ENCODE measurements at places on chromosomes 1 and 21. TPM values are rescaled to one million over a fixed set of nuclear protein-coding genes. Genes with fewer than 3 reads are reported as not detected.

DNA sequence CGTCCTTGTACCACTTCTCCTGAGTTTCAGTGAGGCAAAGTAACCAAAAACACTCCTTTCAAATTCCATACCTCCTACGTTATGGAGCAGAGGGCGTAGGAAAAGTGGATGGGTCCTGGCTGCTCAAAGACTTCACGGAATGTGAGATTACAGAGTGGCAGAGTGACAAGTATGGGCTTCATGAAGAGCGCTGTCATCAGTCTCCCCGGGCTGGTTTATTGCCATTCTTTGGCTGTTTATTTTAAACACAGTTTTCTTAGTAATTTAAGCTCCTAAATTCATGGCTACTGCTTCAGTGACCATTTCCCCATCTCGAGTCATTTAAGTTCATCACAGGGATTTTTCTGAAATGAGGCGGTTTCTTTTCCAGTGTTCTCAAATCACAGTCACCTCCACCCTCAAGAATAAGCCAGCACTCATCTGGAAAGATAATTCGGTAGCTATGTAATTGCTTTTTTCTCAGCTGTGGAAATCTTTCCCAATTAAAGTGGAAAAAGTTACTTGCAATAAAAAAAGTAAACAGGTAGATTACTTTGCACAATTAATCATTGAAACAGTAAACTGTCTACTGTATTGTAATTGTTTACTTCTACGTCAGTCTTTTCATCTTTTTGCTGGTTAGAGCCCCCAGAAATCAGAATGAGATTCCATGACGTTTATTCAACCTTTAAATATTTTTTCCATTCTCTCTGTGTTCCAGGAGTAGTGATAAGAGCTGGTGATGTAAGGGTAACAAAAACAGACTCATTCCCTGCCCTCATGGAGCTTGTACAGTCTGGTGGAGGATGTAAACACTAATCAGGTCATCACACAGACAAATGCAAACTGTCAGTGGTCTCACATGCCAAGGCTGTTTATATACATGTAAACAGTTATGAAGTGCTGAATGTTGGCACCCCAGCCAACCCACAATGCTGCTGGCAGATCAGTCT is 3.0 kb upstream of the SMYD2 start:
- no peak for DNase-seq

PTAFR gene
- total RNA-seq, result 24.5 TPM

FAM151A gene
- not detected for total RNA-seq

GRCh38 chr1:190101756-190102155 is 375.9 kb downstream of the BRINP3 start:
- no peak for DNase-seq

GRCh38 chr1:43484367-43484766 is 30.6 kb upstream of the HYI start:
- DNase-seq, result no peak

DNA sequence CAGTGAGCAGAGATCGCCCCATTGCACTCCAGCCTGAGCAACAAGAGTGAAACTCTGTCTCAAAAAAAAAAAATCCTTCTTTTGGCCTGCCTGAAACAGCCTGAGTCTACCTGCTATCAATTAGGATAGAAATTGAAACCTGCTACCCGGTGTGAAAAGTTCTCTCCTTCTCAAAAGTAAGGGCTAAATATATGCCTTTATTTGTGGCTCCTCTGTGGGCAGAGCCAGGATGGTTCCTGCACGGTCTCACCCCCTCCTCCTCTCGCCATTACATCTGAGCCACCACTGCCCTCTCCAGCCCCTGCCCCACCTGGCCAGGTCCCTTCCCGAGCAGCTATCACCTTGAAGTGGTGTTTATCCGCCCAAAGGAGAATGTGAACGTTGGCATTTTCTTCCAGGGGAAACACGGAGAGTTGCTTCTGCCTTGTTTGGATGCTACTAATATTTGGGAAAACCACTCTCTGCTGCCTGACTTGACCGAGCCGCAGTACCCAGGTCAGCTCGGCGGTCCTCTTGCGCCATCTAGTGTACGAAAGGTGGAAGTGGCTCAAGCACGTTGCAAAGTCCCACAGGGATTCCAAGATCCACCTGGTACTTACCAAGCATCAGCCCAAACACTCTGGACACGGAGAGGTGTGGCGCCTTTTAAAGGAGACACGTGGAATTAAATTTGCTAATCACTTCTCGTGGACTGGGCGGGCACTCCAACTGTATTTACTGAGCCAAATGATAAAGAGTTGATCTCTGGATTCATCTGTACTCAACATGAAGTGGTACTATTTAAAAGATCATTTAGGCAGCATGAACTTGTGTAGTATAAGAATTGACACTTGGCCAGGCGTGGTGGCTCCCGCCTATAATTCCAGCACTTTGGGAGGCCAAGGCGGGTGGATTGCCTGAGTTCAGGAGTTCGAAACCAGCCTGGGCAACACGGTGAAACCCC is 31.9 kb downstream of the SETD4 start:
- DNase-seq, result peak; percentile 68

GRCh38 chr21:32215306-32215685 is 63.6 kb downstream of the MIS18A start:
- no peak for DNase-seq

DNA sequence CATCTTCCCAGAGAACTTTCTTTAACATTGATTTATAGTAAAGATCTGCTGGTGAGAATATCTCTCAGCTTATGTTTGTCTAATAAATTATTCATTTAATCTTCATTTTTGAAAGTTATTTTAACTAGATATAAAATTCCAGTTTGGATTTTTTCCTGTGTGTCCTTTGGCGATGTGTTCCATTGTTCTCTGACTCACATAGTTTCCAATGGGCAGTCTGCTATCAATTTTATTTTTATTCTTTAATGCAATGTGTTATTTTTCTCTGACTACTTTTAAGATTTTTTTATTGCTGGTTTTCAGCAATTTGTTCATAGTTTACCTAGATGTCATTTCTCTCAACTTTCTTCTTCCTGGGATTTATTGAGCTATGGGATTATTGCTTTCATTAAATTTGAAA is 325.2 kb upstream of the POGK start:
- no peak for DNase-seq

DNA sequence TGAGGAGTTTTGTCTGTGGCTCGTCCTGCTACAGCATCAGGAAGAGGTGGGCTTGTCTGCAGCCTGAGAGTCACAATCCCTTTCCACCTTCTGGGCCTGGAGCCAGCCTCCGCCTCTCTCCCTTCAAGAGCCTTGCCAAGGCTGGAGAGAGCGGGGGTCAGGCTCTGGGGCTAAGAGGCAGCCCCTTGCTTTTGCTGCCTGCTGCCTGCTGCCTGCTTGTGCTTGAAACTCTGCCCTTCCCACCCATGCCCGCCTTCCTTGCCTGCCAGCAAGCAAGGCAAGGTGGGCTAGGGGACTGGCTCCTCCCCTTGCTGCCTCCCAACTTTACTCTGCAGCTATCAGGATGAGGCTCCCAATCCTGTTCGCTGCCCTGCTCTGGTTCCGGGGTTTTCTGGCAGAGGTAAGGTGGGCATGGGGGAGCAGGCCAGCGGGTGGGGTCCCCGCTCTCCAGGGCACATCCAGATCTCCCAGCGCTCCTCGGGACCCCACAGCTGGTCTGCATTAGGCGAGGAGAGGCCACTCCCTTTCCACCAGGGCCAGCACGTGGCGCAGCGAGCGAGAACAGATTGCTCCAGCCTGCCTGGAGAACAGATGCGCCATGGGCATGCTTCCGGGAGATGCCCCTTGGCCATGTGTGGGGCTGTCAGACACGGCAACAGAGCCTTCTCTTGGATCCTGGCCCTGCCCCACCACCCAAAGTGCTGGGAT is 7.5 kb upstream of the PTPN7 start:
- no peak for DNase-seq

DNA sequence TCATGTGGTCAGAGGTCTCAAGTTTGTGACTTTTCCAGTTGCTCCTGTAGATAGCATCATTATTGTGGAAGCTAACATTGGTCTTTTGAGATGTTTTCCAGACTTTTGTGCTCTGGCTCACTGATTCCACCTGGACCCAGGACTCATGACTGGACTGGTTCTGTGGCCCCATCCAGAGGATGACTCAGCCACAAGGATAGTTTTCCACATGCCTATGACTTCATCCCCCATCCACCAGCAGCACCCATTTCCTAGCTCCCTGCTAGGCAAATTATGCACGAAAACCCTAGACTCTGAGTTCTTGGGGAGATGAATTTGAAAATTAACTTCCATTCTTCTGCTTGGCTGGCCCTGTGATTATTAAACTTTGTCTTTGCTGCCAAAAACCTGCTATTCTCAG is 949.3 kb downstream of the MRPL39 start:
- DNase-seq, result no peak

- DNase-seq, result no peak
Observed at GRCh38 chr1:52249831-52250230, 107.9 kb downstream of the ZFYVE9 start.

DNA sequence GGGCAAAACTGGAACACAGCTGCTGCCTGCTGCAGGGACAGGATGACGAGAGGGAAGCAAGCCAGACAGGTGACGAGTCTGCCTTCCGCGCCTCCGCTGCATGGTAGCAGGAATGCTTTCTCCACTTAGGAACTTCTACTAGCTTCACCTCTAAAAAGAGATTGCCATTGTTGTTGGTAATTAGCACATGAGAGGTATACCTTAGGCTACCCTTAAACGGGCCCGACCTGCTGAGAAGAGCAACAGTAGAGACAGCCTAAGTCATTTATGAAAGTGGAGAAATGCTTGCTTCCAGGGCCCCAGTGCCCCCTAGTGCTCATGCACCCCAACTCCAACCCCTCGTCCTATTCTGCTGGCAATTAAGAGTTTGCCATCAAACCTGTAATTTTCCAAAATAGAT is 96.9 kb upstream of the AKT3 start:
- DNase-seq, result no peak

KIAA1614 gene
- not detected for total RNA-seq

RAP1GAP gene
- not detected for total RNA-seq

TTC39A gene
- not detected for total RNA-seq

DYNLT5 gene
- 0.30 TPM for total RNA-seq

VAV3 gene
- total RNA-seq, result 5.1 TPM

DNA sequence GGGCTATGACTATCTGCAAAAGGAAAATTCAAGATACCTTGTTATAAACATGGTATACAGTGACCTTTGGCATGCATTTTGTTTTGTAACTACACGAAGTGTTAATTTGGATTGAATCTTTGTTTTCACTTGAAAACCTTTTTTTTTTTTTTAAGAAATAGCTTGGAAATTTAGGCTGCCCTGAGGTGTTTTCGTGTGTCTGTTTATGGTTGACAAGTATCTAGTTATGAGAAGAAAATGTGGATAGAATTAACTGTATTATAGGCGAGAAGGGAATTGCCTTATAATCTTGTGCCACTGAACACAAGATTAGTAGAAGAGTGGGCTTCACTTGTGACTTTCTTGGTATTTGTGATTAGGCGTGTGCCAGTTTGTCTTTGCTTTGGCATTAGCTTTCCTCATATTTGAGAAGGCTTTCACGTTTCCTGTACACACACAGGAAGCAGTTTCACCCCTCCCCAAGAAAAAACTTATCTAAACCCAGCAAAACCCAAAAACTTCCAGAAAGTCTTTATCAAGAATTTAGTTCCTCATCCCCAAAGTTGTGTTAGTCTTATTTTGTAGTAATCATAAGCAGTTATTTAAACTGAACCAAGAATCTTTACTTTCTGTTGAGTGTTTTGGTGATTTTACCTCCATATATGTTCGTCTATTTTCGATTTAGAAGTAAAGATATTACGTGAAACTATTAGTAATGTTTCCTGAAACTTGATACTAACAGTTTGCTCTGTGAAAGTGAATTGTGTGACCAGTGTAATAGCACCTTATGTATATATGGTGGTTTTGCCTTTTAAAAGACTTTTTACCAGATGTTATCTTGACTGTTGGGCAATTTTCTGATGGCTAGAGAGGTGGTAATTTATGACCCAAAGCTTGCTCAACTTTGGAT is 3.8 kb downstream of the DYRK1A start:
- DNase-seq, result peak; percentile 21

ERG gene
- total RNA-seq, result not detected

- DNase-seq, result no peak
Observed at GRCh38 chr1:212459656-212460055, 26.9 kb downstream of the NENF start.

- no peak for DNase-seq
Observed at GRCh38 chr21:31161157-31161556, 122.9 kb upstream of the KRTAP19-8 start.

DNA sequence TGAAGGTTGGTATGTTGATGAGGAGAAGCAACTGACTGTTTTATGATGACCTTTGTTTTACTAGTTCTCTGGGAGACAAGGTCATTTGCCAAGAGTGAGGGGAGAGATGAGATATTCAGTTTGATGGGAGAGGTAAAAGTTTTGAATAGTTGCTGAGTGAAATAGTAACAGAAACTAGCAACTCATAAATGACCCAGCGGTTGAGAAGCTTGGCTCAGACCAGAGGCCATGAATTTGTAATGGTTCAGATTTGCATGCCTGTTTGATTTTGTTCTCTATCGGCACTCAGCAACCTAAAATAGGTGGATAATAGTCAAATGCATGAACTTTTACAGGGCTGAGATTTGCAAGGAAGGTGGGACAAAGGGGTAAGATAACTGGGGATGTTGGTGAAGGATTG is 6.6 kb downstream of the CCDC30 start:
- DNase-seq, result no peak

DNA sequence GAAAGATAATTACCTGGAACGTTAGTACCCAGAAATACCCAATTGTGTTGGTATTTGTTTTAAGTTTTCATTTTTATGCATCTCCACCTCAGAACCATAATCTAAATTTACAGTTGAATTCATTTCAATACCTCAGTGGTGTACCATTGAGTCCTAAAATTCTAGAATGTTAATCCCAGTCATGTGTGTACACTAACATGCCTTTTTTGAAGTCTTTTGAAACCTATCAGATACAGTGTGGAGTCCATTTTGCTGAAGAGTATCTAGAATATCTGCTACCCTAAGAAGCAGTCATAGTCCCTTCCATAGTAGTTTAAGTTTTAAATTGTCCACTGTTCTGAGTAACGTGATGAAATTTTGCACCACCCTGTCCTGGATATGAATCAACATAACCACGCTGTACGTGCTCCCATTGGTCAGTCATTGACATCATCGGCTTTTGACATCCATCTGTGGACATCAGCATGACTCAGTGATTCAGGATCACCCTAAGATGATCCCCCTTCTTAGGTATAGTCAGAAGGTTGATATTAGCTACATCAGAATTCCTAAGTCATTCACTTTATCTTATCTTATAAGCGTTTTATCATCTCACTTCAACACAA is 7.5 kb upstream of the ASH1L start:
- DNase-seq, result no peak

SH2D1B gene
- total RNA-seq, result not detected
